ENCODE measurements at places on chromosomes 6 and 20.

DNA sequence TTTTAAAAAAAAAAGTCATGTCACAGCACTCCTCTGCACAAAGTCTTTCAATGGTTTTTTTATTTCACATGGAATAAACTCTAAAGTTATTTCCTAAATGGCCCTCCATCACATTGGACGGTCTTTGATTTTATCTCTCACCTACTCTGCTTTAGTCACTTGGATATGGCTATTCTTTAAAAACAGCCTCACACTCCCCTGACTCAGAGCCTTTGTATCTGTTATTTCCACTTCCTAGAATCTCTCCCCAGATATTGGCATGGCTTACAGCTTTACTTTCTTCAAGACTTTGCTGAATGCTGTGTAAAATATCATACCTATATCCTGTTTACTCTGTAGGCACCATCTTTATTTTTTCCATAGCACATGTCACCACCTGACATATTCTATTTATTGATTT is 194.7 kb upstream of the MCHR2 start:
- no peak for DNase-seq

DNA sequence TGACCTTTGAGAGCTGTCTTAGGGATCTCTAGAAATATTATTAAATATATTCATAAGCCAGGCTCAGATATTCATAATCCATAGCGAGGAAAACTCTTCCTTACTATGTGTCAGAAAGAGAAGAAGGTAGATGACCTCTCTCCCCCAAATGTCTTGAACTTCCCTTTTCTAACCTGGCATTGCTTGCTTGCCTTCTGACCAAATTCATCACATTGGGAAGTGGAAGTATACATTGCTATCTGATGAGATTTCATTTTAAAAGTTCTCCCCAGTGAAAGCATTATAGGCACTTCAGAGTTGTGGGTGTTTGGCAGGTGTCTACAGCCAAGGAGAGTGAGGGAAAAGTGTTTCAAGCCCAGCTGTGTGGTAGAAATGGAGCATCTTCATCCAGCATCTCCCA is 197.3 kb downstream of the ZFAND3 start:
- DNase-seq: no peak

- DNase-seq: peak; percentile 48
Measured at GRCh38 chr20:63518351-63518861, 2.2 kb upstream of the PPDPF start.

DNA sequence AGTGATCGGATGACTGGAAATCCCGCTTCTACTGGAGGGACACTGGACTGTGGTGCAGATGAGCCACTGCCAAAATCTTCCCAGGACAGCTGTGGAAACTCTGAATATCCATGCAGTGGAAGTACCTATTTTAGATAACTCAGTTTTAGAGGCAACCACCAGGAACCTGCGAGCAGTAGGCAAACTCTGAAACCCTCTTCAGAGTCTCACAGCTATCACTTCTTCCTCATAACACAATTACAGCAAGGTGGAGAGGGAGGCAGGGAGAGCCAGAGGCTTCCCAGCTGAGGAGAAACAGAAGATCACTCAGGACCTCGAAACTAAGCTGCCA is 322.8 kb upstream of the NT5E start:
- DNase-seq: no peak

DNA sequence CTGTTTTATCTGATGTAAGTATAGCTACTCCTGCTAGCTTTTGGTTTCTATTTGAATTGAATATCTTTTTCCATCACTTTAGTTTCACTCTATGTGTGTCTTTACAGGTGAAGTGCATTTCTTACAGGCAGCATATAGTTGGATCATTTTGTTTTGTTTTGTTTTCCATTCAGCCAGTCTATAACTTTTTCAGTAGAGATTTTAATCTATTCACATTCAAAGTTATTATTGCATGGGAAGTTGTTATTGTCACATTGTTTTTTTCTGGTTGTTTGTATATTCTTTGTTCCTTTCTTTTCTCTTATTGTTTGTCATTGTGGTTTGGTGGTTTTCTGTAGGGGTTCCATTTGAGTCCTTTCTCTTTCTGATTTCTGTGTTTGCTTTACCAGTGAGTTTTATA is 151.2 kb downstream of the PDE10A start:
- no peak for DNase-seq

- DNase-seq: no peak
Measured at GRCh38 chr6:3888153-3888957, 39.2 kb downstream of the FAM50B start.

GRCh38 chr20:9491324-9491723 is 23.1 kb upstream of the LAMP5 start:
- no peak for DNase-seq

DNA sequence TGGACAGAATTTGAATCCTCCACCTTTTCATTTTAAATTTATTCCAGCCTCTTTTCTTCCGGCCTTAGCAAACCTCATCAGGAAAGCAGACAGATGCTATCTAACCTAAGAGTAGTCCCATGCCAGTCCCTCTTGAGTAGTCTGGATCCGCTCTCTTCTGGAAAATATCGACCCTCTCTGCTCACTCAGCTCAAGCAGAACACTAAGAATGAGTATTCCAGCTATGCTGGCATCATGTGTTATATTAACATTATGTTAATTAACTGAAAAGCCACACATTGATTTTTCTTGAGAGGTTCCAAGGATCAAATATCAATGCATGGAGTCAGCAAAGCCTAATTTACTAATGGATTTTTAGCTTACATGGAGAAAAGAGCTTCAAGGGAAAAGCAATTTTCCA is 161.4 kb downstream of the ID4 start:
- no peak for DNase-seq

DNA sequence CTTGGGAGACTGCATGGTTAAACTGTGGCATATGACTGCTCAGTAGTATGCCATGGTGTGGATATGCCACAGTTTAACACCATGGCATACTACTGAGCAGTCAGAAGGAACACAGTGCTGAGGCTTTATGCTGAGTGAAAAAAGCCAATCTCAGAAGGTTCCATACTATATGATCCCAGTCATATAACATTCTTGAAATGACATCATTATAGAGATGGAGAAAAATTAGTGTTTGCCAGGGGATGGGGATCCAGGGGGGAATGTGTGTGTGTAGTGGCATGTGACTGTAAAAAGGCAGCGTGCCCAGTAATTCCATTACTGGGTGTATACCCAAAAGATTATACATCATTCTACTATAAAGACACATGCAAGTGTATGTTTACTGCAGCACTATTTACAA is 85.8 kb downstream of the FOXF2 start:
- DNase-seq: no peak

DNA sequence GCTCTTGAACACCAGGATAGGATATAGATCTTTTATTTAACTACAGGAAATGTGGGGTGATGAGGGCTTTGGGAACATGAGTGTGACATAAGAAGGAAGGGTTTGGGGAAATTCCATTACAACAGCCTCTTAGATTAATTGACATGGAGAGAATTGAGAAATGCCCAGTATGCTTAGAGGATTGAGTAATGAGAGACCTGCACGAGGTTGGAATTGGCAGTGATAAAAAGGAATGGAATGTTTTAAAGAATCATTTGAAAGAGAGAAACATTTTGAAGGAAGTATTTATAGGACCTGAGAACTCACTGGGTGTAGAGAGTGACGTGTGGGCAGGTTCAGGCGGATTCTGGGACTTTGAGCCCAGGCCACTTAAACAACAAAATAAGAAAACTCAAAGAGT is 227.0 kb downstream of the BMP2 start:
- no peak for DNase-seq

DNA sequence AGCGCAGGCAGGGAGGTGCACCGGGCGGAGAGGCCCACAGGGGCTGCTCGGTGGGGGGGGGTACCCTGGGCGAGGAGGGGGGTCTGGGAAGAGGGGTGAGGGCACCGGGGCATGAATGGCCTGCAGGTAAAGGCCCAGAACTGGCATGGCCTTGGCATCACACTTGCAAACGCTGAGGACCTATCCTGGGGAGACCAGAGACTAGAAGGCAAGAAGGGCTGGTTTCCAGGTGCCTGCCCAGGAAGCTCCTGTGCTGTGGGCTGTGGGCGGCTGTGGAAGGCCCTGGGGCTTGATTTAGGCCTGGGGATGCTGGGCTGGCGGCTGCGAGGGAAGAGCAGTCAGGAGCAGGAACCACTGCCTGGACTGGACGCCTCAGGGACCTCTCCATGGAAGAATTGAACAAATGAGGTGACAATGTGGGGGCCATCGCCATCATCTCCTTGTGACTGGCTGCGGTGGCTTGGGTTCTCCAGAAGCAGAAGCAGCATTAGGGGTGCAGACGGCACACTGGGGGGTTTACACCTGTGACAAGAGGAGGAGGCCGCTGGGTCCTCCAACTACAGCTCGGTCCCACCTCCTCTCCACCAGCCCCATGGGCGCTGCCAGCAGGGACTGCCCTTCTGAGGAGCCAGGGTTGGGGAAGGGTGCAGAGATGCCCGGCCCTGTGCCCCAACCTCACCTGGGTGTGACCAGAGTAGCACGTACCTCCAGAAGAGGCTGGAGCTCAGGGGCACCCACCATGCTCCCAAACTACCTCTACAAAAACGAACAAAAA is 32.1 kb upstream of the IRF4 start:
- no peak for DNase-seq

GRCh38 chr6:47111685-47112084 is 69.6 kb upstream of the ADGRF1 start:
- no peak for DNase-seq

GRCh38 chr6:25928562-25929324 is 1.7 kb downstream of the SLC17A2 start:
- DNase-seq: no peak

- DNase-seq: no peak
Measured at GRCh38 chr20:35243986-35244385, 17.5 kb downstream of the MMP24 start.

GRCh38 chr6:127706216-127706615 is 129.2 kb downstream of the C6orf58 start:
- DNase-seq: no peak

DNA sequence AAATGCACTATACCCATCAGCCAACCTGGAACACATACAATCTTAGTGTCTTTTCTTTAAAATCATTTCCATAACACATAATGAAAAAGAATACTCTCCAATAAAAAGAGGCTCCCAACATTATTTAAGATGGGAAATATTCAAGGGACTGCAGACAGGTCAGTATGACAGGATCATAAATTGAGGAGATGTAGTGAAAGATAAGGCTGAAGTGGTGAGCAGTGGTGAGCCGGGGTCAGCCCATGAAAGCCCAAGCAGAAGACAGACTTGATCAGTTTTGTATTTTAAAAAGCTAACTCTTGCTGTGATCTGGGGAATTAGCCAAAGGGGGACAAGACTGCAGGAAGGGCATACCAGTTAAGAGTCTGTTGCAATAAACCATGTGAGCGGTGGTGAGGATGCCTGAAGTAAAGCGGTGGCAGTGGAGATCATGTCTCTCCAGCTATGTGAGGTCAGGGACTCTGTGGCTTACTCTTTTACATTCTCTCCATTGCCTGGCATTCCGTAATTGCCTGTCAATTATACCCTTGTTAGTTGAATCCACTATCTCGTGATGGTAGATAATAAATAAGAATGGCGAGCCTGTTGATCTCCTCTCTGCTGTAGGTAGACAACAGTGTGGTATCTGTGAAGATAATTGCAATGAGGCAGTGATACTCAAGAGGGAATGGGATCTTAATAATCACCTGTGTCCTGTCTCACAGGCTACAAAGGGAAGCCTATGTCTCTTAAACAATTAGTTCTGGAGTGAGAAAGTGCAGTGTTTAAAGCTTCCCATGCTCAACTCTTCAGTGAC is 97.4 kb downstream of the FILIP1 start:
- DNase-seq: no peak

DNA sequence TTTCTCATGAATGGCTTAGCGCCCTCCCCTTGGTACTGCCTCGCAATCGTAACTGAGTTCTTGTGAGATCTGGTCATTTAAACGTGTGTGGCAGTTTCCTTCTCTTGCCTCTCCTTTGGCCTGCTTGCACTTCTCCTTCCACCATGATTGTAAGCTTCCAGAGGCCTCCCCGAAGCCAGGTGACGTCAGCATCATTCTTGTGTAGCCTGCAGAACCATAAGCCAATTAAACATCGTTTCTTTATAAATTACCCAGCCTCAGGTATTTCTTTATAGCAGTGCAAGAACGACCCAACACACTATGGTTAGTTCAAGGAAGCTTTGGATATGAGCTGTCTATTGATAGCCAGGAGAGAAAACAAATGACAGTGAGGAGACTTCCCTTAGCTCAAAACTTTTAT is 29.5 kb upstream of the ADTRP start:
- DNase-seq: no peak

DNA sequence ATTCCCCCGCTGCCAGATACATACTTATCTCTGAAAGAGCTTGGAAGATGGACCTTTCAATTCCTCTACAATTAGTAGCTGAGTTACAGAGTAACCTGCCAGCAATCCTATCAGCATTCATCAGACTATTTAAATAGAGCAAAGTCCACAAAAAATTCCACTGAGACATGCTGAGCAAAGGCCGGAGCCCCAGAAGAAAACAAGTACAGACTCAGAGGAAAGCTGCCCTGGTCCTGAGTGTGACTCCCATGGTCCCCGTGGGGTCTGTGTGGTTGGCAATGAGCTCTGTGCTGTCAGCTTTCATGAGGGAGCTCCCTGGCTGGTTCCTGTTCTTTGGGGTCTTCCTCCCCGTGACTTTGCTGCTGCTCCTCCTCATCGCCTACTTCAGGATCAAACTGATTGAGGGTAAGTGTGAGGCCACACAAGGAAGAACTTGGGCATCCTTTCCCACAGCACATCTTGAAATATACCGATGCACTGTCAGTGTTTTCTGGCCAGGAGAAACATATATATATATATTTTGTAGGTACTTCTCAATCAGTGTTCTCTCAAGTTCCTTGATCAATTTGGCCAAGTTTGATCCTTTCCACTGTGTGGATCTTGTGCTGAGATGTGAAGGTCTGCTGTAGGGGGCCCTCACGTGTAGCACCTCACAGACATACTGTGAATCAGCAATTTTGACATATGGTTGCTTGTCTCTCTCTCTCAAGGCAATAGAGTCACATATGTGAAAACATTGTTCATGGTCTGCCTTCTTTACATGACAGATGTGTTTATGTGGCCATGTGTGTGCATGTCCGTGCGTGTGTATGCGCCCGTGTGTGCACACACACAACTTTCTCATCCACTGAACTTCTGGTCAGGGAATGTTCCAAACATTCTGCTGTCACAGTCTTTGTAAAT is at the start of gene SMLR1:
TSS of gene SMLR1 (plus strand) at position 160 of the 903 bp plus-strand sequence. CDS start at position 168, 8 bp downstream.
- DNase-seq: no peak

GRCh38 chr6:2982426-2983117 is 11.2 kb upstream of the SERPINB6 start:
- DNase-seq: no peak

DNA sequence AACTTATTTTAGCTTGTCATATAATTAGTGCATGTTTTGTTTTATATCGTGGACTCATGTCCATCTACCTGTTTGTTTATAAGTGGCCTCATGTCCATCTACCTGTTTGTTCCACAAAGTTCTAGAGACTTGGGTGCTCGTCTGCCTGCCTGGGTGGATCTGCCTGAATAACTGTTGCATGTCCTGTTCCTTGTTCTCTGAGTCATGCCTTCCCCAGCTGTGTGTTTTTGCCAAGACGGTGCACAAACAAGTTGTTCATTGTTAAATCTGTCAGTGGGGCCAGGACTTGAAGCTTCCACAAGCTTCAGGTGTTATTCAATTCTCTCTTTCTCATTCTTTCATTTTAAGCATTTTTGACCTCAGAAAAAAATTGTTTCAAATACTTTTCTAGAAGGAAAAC is 358.0 kb upstream of the CITED2 start:
- no peak for DNase-seq

Data from kidney (tissue), 22 donors.